ENCODE measurements at places on chromosomes 4 and X. TPM values are rescaled to one million over a fixed set of nuclear protein-coding genes. Genes with fewer than 3 reads are reported as not detected.

- no peak overlapping the region for H3K27ac ChIP-seq
- no peak overlapping the region for H3K4me3 ChIP-seq
- no peaks in the 10 kb centered on the region for H3K27me3 ChIP-seq
Observed at GRCh38 chr4:130053723-130054122, 957.8 kb downstream of the C4orf33 start.

TNIP3 gene
- polyA plus RNA-seq: not detected

GRCh38 chr4:107635735-107636134 is 84.3 kb downstream of the PAPSS1 start:
- H3K27ac ChIP-seq: no peak overlapping the region
- no peaks in the 10 kb centered on the region for H3K27me3 ChIP-seq
- H3K4me3 ChIP-seq: no peak overlapping the region
- DNase-seq: no peak

DNA sequence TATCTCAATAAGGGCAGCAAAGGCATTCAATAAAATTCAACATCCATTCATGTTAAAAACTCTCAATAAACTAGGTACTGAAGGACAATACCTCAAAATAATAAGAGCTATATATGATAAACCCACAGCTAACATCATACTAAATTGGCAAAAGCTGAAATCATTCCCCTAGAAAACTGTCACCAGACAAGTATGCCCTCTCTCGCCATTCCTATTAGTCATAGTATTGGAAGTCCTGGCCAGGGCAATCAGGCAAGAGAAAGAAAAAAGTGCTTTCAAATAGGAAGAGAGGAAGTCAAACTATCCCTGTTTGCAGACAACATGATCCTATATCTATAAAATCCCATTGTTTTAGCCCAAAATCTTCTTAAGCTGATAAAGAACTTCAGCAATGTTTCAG is 116.8 kb downstream of the TENT5D start:
- no peak overlapping the region for H3K4me3 ChIP-seq
- H3K36me3 ChIP-seq: no peaks in the 10 kb centered on the region
- DNase-seq: no peak

NOX1 gene
- not detected for polyA plus RNA-seq

- H3K27me3 ChIP-seq: peaks cover 16% of the 10 kb centered on the region
- H3K27ac ChIP-seq: no peak overlapping the region
- H3K4me1 ChIP-seq: peaks cover 13% of the 10 kb centered on the region
- H3K4me3 ChIP-seq: no peak overlapping the region
- no peaks in the 10 kb centered on the region for H3K36me3 ChIP-seq
Observed at GRCh38 chr4:75232546-75232945, 281.7 kb downstream of the RCHY1 start.

- DNase-seq: no peak
- H3K4me1 ChIP-seq: no peaks in the 10 kb centered on the region
- peaks cover 4% of the 10 kb centered on the region for H3K27me3 ChIP-seq
- H3K36me3 ChIP-seq: no peaks in the 10 kb centered on the region
- H3K27ac ChIP-seq: peak overlapping the region; percentile 34
- peak overlapping the region; percentile 42 for H3K4me3 ChIP-seq
Observed at GRCh38 chr4:183596067-183596757, 62.8 kb downstream of the RWDD4 start.

GRCh38 chr4:98341309-98341708 is 80.1 kb downstream of the RAP1GDS1 start:
- peak overlapping the region; percentile 39 for H3K4me3 ChIP-seq
- H3K4me1 ChIP-seq: peaks cover 28% of the 10 kb centered on the region
- peaks cover 8% of the 10 kb centered on the region for H3K36me3 ChIP-seq
- no peak for DNase-seq
- H3K27ac ChIP-seq: no peak overlapping the region

GRCh38 chrX:131746491-131746968 is 202.7 kb downstream of the OR13H1 start:
- H3K27me3 ChIP-seq: no peaks in the 10 kb centered on the region
- DNase-seq: peak; percentile 78
- no peak overlapping the region for H3K4me3 ChIP-seq
- H3K4me1 ChIP-seq: peaks cover 12% of the 10 kb centered on the region

DNA sequence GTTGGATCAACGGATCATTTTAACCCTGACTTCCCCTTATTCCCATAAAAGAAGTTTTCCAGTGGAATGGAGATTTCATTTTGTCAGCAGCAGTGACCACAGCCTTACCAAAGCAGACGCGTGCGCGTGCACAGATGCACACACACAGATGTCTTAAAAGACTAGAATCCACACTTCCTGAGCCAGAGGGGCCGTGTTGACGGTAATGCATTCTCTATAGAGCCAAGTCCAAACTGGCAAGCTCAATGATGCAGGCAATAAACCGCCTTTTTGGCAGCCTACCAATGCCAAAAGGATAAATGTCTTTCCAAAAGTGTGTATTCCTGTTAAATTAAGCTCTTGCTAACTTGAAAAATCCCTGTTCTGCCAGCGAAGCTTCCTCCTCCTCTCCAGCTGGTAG is 18.8 kb upstream of the CLDN34 start:
- no peak overlapping the region for H3K4me3 ChIP-seq
- H3K4me1 ChIP-seq: peaks cover 3% of the 10 kb centered on the region
- no peaks in the 10 kb centered on the region for H3K27me3 ChIP-seq
- H3K36me3 ChIP-seq: no peaks in the 10 kb centered on the region

SSX2B gene
- polyA plus RNA-seq: not detected

GABRA4 gene
- not detected for polyA plus RNA-seq

DNA sequence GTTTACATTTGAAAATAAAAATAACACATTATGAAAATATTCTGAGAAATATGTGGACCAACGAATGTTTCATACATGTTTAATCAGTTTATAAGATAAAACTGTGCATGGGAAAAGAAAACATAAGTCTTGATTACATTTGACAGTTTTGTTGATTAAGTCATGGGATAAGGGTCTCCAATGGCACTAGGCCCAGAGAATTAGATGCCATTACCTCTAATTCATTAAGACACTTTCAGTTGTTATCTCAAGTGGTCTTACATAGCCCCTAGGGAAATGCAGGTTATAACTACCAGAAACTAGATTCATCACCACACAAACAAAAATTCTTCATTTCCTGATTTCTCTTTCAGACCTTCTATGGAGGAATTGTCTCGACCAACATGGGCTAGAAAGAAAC is 300.8 kb downstream of the PCDH7 start:
- H3K4me1 ChIP-seq: no peaks in the 10 kb centered on the region
- H3K27me3 ChIP-seq: no peaks in the 10 kb centered on the region
- H3K27ac ChIP-seq: no peak overlapping the region

- H3K27ac ChIP-seq: no peak overlapping the region
- H3K4me1 ChIP-seq: no peaks in the 10 kb centered on the region
- no peak for DNase-seq
- no peaks in the 10 kb centered on the region for H3K36me3 ChIP-seq
- H3K4me3 ChIP-seq: no peak overlapping the region
Observed at GRCh38 chr4:164538097-164538496, 215.8 kb upstream of the SMIM31 start.

GRCh38 chr4:94728056-94728766 is 29.5 kb upstream of the BMPR1B start:
- H3K27me3 ChIP-seq: peaks cover 34% of the 10 kb centered on the region
- DNase-seq: no peak
- no peak overlapping the region for H3K4me3 ChIP-seq

GRCh38 chr4:27616166-27616565 is 755.5 kb downstream of the STIM2 start:
- H3K4me1 ChIP-seq: no peaks in the 10 kb centered on the region
- H3K27me3 ChIP-seq: no peaks in the 10 kb centered on the region
- H3K4me3 ChIP-seq: no peak overlapping the region
- DNase-seq: no peak
- no peaks in the 10 kb centered on the region for H3K36me3 ChIP-seq
- H3K27ac ChIP-seq: no peak overlapping the region

GBA3 gene
- polyA plus RNA-seq: 0.51 TPM

CXXC4 gene
- polyA plus RNA-seq: not detected

- H3K4me3 ChIP-seq: no peak overlapping the region
- no peak overlapping the region for H3K27ac ChIP-seq
- DNase-seq: no peak
Observed at GRCh38 chr4:105934386-105934785, 39.1 kb downstream of the NPNT start.

DNA sequence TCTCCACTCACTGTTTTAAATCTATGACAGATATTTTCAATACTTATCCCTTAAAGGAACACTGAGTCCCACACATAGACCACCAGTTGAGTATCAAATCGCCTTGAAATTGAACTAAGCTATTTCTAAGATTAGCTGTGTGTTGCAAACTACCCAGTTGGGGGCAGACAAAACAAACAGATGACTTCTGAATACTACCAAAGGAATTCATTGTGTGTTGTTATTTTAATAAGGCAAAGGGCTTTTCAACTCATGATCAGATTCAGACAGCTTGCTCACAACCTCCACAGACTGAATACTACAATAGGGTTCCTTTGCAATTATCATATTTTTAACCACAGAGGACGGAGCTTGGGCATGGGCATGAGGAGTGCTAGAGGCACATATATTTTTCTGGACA is 283.0 kb upstream of the GPC4 start:
- H3K27me3 ChIP-seq: no peaks in the 10 kb centered on the region
- no peak for DNase-seq
- H3K36me3 ChIP-seq: no peaks in the 10 kb centered on the region
- H3K4me3 ChIP-seq: no peak overlapping the region
- H3K4me1 ChIP-seq: no peaks in the 10 kb centered on the region

PHF8 gene
- polyA plus RNA-seq: 7.2 TPM

MMRN1 gene
- polyA plus RNA-seq: not detected

GSPT2 gene
- 16.7 TPM for polyA plus RNA-seq

- no peaks in the 10 kb centered on the region for H3K27me3 ChIP-seq
- no peak overlapping the region for H3K27ac ChIP-seq
- no peak for DNase-seq
- peaks cover 11% of the 10 kb centered on the region for H3K4me1 ChIP-seq
Observed at GRCh38 chr4:16438986-16439385, 212.7 kb upstream of the TAPT1 start.

GRCh38 chr4:153919667-153920066 is 130.8 kb upstream of the SFRP2 start:
- no peak overlapping the region for H3K4me3 ChIP-seq
- H3K4me1 ChIP-seq: no peaks in the 10 kb centered on the region
- no peak overlapping the region for H3K27ac ChIP-seq
- peaks cover 6% of the 10 kb centered on the region for H3K27me3 ChIP-seq
- DNase-seq: no peak
- no peaks in the 10 kb centered on the region for H3K36me3 ChIP-seq

ARAP2 gene
- polyA plus RNA-seq: 32.4 TPM

SLC10A4 gene
- not detected for polyA plus RNA-seq

DNA sequence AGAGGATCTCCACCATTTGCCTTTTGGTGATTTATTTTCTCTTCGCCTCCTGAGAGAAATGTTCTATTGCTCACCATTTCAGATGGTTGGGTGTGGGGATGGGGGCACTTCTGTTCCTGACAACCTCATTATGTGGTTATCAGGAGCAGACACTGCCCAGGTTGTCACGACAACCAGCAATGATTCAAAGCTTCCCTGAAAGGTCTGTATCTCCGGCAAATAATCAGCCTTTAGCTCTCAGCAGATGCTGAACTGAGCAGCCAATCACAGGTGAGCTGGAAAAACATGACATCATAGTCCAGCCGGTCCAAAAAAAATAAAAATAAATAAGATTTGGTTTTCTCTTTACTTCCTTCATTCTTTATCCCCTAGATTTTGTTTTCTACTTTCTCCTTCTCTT is 5.5 kb upstream of the PAK3 start:
- peaks cover 46% of the 10 kb centered on the region for H3K27me3 ChIP-seq
- H3K36me3 ChIP-seq: no peaks in the 10 kb centered on the region
- no peaks in the 10 kb centered on the region for H3K4me1 ChIP-seq
- no peak overlapping the region for H3K27ac ChIP-seq
- no peak for DNase-seq

WDFY3 gene
- polyA plus RNA-seq: 0.19 TPM

DSPP gene
- not detected for polyA plus RNA-seq

DLG3 gene
- polyA plus RNA-seq: 5.0 TPM

DNA sequence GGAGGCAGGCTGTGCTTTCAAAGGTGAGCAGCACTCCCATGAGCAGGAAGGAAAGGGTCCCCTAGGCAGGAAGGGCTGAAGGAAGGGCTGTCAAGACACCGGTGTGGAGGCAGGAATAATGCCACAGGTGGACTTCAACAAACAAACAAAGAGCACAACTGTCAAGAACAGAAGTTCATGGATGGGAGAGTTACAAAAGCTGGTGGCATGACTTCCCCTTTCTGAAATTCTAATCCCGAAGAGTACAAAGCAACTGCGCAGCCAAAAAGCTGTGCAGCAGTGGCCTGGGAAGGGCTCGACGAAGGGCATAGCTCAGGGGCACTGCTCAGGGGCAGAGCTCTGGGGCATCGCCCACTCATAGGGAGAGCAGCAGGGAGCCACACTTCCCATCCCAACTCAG is 582.3 kb upstream of the DIPK2B start:
- H3K4me3 ChIP-seq: no peak overlapping the region
- H3K36me3 ChIP-seq: no peaks in the 10 kb centered on the region
- H3K27ac ChIP-seq: peak overlapping the region; percentile 80
- no peak for DNase-seq
- H3K4me1 ChIP-seq: peaks cover 7% of the 10 kb centered on the region

FGG gene
- not detected for polyA plus RNA-seq

ARR3 gene
- polyA plus RNA-seq: not detected

DNA sequence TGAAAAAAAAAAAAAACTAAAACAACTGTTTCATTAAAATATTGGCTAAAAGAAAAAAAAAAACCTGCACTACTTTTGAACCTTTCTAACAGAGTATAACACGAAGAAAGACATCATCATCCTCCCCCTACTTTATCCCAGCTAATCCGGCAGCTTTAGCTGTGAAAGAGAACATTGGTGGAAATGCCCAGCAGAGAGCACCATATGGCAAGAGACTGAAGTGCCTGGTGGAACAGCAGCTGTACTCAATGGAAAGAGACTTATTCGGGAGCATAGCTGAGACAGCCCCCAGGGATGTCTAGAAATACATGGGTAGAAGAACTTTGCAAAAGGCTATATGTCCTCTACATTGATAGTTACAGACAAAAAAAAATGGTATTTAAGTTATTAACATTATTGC is 30.3 kb downstream of the STPG2 start:
- no peak for DNase-seq
- no peak overlapping the region for H3K27ac ChIP-seq
- peaks cover 12% of the 10 kb centered on the region for H3K36me3 ChIP-seq
- H3K4me1 ChIP-seq: no peaks in the 10 kb centered on the region
- no peaks in the 10 kb centered on the region for H3K27me3 ChIP-seq

GAGE1 gene
- not detected for polyA plus RNA-seq

All from naive B cell (primary cell).